Activated naive CD4-positive, alpha-beta T cell treated with anti-CD3 and anti-CD28 coated beads for 36 hours (primary cell): ENCODE measurements at places on chromosomes 3 and 15.

GRCh38 chr3:172315401-172316091, 132.7 kb downstream of the GHSR start:
- peak; percentile 24 for DNase-seq

DNA sequence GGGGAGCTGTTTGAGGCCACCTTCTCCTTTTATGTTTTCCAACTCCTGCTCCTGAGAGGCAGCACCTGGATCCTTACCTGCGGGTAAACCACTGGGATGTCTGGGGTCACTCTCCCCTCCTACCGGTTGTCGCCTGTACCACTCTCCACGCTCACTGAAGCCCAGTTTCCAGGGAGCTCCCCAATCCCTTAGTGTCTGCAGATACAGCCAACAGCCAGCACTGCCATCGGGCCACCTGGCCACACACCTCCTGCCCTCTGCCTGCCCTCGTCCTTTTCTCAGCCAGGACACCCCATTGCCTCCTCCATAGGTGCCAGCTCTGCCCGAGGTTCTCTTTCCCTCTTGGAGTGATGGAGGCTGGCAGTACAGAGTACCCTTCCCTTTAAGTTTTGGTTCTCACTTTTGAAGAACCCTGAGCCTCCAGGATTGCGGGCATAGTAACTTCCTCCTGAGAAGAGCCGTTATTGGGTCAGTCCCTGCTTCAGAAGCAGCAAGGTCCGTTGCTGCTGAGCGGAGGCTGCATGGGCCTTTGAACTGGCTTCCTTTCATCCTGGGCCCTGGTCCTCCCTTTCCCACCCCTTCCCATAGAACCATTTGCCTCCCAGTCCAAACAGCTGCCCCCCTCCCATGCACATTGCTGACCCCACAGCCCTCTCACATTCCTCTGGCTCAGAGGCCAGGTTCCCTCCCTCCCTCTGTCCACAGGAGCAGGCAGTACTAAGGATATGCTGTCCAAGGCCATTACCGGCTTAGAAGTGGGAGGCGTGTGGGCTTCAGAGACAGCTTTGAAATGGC, 30.9 kb downstream of the ARNT2 start:
- no peak for DNase-seq

- DNase-seq: no peak
These were observed 94.1 kb downstream of the TCF12 start for GRCh38 chr15:57012556-57012955.

- DNase-seq: no peak
These were observed 276.6 kb upstream of the ZPLD1 start for GRCh38 chr3:102158080-102158740.

GRCh38 chr3:147008886-147009285, 397.5 kb downstream of the ZIC4 start:
- no peak for DNase-seq

DNA sequence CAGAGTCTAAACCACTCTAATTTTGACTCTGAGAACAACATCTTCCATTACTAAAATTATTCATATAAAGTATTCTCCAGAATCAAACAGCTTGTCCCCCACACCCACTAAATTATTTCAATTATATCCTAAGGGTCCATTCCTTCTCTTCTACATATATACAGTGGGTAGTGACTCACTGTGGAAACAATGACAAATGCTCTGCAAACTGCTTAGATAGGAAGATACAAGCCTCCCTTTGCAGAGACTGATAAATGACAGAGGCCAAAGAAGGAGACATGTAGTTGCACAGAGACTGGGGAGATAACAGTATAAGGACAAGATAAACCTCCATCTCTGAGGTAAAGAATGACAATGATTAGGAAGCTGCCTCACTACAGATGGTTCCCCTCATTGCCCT, 1087.4 kb downstream of the AGBL1 start:
- DNase-seq: no peak

- DNase-seq: no peak
These were observed 37.1 kb downstream of the SEC22C start for GRCh38 chr3:42544492-42545283.

DNA sequence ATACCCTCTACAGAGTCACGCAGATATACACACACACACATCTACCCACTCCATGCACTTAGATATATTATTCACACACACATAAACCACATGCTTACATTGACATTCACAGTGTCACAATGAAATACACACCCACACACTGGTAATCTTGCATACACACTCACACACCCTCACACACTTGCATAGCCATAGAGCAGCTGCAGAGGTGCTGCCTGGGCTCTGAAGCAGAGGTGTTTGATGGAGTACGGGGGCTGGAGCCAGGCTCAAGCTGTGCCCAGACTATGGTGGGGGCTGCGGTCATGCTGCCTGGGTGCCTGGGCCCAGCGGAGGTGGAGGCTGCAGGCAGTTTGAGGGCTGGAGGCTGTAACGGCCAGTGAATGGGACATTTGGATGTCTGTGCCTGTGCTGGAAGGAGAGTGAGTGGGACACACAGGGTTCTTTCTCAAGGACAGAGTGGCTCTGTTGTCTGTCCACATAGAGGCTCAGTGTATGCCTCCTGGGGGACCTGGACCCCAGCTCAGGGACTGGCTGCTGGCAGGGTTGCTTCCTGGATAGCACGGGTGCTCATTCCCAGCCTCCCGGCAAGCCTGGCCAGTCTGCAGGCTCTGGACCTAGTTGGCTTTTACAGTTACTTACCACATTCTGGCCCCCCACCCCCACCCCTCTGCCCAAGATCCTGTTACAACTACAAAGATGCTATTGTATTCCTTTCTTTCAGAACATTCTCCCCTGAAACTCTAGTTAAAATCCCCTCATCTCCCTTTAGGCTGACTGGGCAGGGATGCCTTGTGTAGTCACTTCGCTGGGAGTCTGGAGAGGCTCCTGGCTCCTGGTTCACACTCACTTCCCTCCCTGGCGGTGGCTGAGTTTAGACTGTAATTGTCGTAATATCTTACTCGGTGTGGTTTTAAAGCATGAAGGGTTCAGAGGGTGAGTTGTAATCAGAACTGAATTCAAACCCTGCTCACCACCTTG, 12.5 kb downstream of the GASK1A start:
- DNase-seq: no peak

DNA sequence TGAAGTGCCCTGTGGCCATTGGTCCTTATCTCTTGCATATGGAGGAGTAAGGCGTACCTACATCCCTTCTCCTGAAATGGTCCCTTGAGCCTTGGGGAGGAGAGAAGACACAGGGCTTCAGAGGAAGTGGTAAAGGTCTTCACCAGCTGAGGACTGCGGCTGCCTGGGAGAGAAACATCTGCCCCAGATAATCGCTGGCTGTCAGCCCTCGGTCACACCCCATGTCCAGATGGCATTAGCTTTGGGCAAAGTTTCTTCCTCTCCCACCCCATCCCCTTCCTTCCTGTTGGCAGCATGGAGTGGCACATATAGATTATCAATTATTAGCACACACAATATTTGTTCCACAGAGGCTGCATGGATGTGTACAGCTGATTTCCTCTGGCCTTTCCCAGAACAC, 61.6 kb downstream of the LRTM1 start:
- no peak for DNase-seq

GRCh38 chr3:89067736-89068135, 39.7 kb upstream of the EPHA3 start:
- no peak for DNase-seq

DNA sequence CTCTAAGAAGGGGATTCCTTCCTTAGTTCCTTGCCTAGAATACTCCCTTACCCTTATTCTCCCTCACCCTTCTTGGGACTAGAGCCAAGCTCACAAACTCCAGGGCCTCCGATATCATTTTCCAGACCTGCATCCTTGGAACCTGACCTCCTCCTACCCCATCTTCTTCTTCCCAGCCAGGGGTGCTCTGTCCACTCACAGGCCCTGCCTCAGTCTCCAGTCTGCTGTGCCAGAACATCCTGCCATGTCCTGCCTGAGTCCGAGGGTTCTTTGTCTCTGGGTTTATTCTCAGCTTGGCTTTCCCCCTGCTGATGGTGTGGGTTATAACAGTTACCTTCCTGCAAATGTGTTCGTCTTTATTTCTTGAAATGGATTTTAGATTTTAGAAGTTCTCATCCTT, 59.9 kb upstream of the MCF2L2 start:
- no peak for DNase-seq

DNA sequence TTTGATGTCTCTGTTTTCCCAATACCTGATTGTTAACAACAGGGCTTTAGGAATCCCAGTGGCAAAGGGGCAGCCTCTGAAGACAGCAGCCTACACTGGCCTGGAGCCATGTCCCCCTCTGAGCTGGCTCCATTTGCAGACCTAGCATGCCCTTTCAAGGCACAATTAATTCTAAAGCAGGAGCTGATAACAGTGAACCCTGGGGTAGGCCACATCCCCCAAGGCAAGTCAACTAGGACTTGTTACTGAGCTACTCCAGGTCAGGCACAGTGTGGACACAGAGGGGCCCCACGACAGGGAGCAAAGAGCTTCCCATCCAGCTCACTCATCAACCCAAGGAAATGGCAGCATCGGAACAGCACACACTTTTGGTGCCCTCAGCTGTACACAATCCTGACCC, 51.9 kb downstream of the SPSB4 start:
- no peak for DNase-seq

DNA sequence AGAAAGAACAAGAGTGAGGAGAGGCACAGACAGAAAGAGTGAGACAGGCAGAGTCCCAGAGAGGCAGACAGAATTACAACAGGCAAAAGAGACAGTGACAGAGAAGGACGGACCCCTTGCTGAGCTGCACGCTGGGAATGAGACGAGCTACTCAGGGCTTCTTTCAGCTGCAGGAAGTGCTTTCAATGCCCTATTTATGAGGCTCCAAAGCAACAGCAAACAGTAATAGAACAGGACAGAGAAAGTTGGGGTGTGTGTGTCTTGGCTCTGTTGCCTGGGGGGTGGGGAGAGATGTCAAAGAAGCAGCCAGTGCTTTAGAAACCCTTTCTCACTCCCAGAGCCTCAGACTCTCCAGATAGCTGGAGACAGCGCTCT, 502 bp upstream of the TIMP4 start:
- no peak for DNase-seq

- DNase-seq: peak; percentile 35
These were observed 211.9 kb upstream of the GOLGA6L4 start for GRCh38 chr15:84023636-84024035.

GRCh38 chr3:71752831-71753700, 589 bp upstream of the GPR27 start:
- no peak for DNase-seq

DNA sequence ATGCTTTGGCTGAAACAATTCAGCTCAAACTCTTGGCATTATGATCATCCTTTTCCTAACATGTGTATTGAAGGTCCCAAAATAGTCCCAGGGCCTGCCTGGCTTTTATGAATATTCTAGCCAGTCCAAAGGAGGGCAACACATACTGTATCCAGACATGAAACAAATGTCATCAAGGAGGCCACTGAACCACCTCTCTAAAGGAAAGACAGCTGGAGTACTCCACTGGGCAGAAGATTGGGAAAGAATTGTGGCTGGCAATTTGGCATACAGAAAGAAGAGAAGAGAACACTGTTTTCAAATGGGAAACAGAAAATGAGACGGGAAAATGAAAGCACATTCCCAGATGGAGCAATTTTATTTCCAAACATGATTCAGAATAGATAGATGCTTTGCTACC, 80.6 kb downstream of the NCEH1 start:
- no peak for DNase-seq

GRCh38 chr15:93428807-93429351, 339.9 kb upstream of the RGMA start:
- DNase-seq: no peak

DNA sequence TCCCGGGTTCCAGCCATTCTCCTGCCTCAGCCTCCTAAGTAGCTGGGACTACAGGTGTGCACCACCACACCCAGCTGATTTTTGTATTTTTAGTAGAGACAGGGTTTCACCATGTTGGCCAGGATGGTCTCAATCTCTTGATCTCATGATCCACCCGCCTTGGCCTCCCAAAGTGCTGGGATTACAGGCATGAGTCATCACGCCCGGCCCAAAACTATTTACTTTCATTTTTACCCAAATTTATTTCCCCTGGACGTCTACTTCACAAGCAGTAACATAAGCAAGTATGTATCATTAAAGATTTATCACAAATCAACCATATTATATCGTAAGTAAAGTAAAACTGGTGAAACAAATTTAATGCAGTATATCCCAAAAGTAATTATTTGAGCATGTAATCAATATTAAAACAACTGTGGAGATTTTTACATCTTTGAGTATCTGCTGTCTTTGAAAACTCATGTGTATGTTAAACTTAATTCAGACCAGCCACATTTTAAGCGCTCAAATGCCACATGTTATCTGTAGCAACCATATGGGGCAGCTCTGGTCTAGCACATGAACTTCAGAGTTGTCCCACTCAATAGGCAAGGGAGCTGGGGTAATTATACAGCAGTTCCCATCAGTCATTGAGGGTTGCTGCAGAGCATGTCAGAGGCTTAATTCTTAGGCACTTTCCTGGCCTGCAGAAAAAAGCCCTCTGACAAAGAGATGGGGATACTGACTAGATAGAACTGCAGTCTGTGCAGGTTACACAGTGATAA, 185.7 kb upstream of the CTDSPL start:
- DNase-seq: no peak

- DNase-seq: no peak
These were observed 473.6 kb upstream of the CBLB start for GRCh38 chr3:106342386-106342785.

- DNase-seq: no peak
These were observed 55.8 kb upstream of the SLC6A11 start for GRCh38 chr3:10760199-10760598.

DNA sequence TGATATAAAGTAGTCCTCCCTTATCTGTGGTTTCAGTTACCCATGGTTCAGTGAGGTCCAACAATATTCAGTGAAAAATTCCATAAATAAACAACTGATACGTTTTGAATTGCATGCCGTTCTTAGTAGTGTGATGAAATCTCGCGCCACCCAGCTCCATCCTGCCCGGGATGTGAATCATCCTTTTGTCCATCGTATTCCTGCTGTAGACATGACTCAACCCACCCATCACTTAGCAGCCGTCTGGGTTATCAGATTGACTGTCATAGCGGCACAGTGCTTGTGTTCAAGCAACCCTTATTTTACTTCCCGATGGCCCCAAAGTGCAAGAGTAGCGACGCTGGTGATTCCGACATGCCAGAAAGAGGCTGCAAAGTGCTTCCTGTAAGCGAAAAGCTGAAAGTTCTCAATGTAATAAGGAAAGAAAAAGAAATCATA, 48.0 kb upstream of the MEX3B start:
- DNase-seq: no peak

DNA sequence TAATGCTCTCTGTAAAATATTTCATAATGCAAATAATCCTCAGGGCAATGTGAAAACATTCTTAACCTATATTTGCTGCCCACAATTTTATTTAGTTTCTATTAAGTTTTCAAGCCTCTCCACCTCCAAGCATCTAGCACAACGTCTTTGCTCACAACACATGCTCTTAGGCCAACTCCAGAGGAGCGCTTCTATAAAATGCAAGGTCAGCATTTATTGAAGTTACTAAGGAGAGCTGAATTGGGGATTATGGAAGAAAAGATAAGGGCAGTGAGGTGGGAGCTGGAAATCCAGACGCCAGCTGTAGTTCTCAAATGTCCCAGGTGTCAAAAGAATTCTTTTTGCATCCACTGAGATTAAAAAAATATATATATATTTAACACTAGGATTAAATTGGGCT, 996 bp downstream of the RABL3 start:
- no peak for DNase-seq

GRCh38 chr3:134066651-134067530, 37.2 kb upstream of the SLCO2A1 start:
- no peak for DNase-seq

GRCh38 chr3:47370887-47371697, 9.7 kb upstream of the PTPN23 start:
- DNase-seq: peak; percentile 53

- no peak for DNase-seq
These were observed 252.8 kb downstream of the VPS13C start for GRCh38 chr15:61807281-61807929.

- DNase-seq: no peak
These were observed 85.0 kb upstream of the XCR1 start for GRCh38 chr3:46112296-46112695.
